ENCODE measurements at places on chromosomes 4 and X.

DNA sequence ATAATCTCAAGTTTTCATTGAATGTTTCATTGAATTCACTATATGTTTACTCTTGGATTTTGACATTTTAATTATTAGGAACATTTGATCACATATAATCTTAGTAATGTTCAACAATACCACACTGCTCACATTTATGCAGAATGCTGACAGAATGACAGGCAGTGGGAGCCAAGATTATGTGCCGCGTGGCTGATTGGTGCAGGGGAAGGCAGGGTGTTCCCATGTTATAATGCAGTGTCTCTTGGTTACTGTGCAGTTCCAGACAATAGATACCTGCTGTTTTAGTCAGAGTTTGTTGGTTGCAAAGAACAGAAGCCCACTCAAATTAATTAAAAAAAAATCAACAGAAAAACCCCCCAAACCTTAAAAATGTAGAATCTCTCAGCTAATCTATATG, 33.0 kb downstream of the FHIP1A start:
- no peak for DNase-seq

- DNase-seq, result no peak
Measured at GRCh38 chr4:71198958-71199357, 139.9 kb upstream of the SLC4A4 start.

DNA sequence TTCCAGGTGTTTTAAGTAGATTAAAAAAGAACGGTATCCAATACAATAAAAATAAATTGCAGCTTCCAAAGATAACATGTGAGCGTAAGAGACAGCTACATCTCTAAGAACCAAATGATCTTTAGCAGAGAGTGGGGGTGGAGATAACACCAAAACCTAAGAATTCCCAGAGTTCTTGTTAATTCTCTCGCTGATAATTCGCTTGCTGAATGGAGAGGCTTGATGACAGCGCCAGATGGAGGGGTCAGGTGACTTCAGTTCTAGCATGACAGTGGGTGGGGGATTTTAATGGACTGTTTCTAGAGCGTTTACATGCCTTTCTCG, 2.3 kb downstream of the CLCN4 start:
- DNase-seq, result no peak

DNA sequence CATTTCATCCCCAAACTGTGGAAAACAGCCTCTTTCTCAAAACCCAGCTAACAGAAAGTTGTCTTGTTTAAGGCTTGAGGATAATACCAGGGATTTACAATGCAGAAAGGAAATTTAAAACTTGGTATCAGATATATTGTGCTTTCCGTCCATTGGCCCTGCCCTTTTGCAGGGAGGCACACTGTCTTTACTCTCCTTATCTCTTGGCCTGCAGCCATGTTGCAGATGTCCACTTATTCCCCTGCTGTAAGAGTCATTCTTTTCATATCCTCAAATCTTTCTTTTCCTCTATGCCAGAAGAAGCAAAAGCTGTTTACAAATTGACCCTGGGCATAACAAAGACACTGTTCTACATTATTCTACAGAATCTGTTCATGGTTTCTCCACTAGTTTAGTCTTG, 75.6 kb upstream of the DYNLT3 start:
- no peak for DNase-seq

- DNase-seq, result no peak
Measured at GRCh38 chr4:72390409-72390808, 178.6 kb downstream of the ADAMTS3 start.

DNA sequence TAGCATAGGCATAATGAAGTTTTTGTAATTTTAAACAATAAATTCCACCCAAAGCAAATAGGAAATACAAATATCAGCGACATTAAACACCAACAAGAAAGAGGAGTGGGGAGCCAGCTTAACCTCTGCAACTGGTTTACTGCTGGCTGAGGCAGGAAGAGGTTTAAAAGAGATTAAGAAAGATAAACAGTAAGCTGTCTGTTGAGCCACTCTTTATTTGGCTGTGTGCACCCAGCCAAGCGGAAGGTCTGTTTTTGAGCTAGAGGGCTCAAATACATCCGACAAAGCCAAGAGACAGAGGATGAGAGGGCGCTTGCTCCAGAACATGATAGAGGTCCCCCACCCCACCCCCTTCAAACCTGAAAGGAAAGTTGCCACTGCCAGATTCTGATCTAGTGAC, 191.4 kb downstream of the MGST2 start:
- no peak for DNase-seq

DNA sequence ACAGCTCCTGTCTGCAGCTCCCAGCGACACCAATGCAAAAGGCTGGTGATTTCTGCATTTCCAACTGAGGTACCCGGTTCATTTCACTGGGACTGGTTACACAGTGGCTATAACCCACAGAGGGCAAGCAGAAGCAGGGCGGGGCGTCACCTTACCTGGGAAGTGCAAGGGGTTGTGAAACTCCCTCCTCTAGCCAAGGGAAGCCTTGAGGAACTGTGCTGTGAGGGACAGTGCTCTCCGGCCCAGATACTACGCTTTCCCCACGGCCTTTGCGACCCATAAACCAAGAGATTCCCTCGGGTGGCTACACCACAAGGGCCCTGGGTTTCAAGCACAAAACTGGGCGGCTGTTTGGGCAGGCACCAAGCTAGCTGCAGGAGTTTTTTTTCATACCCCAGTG, 218.9 kb downstream of the PPP3CA start:
- no peak for DNase-seq

GRCh38 chrX:17501746-17502145, 126.7 kb downstream of the NHS start:
- no peak for DNase-seq

GRCh38 chr4:131509521-131509920, 1639.6 kb upstream of the PCDH10 start:
- DNase-seq, result no peak

DNA sequence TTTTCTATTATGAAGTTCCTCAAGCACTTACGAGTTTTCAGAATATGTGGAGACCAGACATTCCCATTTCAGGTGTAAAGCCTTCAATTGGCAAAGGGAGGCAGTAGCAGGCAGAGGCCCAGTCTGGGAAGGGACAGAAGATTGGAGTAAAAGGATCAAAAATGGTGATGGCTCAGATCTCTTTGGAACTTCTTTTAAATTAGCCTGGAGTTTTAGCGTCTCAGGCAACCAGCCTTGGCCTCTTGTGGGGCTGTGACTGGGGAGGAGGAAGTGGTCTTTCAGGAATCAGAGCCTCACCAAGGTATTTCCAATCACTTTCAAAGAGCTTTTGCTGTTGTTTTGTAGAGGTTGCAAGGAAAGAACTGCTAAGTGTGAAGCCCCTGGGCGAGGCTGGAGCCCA, 239.1 kb downstream of the FRAS1 start:
- DNase-seq, result no peak

DNA sequence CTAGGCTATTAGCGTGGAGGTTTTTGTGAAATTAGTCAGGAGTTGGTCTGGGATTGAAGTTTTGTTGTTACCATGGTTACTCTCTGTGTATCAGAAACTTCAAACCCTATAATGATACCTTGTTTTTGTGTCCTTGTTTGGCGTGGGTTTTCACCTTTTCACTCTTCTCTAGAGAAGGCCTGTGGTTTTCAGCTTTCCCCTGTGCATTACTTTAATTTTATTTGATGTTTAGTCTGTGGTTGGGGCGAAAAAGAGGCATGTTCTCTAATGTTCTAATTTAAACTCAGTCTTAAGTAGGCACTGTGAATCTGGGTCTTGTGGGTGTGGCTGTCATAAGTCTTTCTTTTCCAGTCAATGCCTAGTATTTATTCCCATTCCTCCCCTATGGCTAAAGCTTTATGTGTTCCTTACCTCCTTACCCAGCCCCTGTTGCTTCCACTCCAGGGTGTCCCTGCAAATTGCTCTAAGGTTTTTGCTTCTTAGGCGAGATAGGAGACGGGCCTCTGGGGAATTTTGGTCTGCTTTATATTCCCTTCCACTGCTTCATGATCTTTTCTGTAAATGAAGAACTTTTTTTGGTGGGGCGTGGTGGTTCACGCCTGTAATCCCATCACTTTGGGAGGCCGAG, 326.3 kb upstream of the ZCCHC13 start:
- DNase-seq, result no peak

DNA sequence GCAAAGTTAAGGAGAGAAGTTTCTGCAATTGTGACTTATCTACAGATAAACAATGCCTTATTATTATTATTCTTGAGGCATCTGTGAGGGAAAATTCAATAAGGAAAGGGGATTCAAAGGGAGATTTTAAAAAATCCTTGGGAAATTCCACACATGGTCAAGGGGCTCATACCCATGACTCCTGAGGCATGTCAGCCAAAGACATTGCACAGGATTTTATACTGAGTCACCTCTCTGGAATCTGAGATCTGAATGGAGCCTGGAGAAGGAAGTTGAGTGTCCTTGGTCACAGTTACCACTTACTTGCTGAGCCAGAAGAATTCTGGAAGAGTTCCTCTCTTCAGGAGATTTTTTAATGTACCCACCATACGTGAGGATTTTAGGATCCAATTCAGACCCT, 14.4 kb upstream of the CXCL8 start:
- DNase-seq, result no peak

DNA sequence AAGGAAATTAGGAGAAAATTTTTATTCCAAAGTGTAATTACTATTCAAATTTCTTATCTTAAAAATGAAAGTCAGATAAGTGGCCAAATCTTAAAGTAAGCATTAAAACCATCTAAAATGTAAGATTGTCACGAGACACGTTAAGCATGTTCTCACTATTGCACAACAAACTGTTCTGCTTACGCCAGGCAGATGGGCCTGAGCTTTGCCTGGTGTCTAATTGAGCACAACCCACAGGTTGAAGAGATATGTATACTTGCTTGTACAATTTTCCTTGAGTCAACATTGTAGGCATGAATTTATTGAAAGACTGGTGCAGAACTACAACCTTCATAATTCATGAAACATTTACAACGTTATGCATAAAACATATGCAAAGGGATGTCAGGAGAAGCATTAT, 3.9 kb downstream of the RNF128 start:
- no peak for DNase-seq

DNA sequence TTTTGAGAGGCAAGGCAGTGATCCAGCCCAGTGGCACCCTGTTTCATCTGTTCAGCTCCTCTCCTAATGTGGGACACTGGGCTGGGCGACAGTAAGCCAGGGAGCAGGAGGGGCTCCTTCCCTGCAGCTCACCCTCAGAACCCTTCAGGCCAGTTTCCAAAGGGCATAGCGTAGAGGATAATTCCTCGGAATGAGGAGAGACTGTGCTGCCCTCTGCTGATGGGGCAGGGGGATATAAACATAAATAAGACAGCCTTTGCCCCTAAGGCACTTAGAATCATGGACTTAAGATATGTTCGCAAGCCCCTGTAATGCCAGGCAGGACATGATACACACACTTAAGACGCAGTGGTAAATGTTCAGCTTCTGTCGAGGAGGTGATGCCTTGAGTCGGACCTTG, 27.9 kb upstream of the ZNF185 start:
- no peak for DNase-seq

DNA sequence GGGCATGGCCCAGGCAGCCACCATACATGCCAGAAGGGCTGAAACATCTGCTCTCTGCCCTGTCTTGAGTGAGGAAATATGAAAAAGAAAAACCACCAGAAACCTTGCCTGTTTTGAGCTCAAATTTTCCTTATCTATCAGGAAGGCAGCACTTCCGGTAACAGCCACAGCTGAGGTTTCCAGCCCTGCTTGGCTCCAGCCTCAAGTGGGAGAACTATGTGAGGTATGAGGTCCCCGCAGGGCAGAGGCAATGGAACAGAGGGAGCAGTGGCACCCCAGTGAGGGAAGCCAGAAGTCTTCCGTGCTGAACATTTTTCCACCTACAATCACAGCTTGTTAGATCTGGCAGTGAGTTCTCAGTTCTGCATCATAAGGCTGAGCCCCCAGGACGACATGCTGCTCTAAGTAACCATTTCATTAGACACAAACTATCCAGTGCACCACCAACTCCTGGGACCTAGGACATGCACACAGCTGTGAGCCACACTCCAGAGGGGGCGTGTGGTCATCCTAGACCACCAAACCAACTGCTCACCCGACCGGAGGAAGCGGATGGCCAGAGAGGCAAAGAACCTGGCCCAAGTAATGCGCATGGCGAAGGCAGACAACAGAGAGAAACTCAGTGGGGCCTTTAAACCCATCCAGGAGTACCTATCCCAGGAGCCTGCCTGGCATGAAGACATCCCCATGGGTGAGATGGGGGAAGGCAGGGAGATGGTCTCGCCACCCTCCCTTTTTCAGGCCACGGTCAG, 22.6 kb downstream of the WDR1 start:
- no peak for DNase-seq

GRCh38 chr4:152087335-152087734, 326.5 kb upstream of the GATB start:
- no peak for DNase-seq

DNA sequence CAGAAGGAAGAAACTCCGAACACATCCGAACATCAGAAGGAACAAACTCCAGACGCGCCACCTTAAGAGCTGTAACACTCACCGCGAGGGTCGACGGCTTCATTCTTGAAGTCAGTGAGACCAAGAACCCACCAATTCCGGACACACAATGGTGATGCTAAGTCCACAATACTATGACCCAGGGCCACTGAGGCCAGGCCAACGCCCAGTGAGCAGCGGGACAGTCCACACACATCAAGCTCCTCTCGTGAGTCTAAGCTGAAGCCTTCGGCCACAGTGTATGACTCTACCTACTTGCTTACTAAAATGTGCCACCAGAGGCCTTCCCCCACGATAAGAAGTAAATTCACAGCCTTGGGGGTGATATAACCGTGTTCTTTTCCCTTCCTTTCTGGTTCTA, 10.2 kb upstream of the CDKN2AIP start:
- DNase-seq, result no peak

DNA sequence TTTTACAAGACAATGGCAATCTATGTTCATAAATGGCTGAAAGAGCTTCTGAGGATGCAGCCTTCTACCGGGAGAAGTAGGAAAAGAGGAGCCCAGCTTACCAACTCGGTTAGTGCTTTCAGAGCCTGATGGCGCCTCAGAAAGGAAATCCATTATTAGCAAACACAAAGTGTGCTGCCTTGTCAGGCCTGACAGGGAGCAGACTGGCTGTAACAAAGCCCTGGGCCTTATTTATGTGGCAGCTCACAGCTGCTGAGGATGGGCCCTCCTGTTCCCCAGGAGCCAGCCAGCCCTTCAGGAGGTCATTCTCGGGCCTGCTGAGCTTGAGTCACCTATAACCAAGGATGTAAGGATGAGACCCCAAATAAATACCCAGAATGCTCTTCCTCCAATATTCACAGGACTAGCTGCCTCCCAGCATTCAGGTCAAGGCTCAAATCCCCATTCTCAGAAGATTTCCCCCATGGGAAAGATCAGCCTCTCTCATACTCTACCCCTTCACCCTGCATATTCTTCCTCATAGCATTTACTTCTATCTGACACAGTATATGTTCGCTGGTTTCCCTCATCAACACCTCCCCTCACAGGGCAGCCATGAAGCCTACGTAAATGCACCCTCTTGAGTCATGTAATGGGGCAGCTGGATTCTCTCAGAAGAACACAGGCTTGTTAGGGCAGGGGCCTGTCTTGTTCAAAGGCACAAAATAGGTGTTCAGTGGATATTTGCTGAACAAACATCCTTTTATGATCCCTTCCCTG, 227.0 kb upstream of the RASGEF1B start:
- DNase-seq, result no peak

DNA sequence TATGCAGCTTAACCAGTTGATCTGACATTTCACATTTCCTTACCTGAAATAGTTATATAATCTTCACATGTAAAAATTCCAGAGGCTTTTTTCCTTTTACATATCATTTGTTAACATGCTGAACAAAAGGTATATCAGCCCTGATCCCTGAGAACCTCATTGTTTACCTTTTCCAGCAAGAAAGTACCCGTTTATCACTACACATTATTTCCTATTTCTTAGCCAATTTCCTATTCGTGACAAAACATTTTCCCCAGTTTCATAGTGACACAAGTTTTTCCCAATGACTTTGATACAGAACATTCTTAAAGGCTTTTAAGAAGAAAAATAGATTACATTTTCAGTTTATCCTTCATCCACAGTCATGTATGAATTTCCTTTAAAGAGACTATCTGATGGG, 86.6 kb upstream of the DKK2 start:
- no peak for DNase-seq

Measured in endothelial cell (in vitro differentiated cells).